ENCODE measurements at places on chromosomes 5 and 9. TPM values are rescaled to one million over a fixed set of nuclear protein-coding genes. Genes with fewer than 3 reads are reported as not detected.

PHPT1 gene
- 52.4 TPM for total RNA-seq

MYMK gene
- not detected for total RNA-seq

SLC46A2 gene
- not detected for total RNA-seq

DNA sequence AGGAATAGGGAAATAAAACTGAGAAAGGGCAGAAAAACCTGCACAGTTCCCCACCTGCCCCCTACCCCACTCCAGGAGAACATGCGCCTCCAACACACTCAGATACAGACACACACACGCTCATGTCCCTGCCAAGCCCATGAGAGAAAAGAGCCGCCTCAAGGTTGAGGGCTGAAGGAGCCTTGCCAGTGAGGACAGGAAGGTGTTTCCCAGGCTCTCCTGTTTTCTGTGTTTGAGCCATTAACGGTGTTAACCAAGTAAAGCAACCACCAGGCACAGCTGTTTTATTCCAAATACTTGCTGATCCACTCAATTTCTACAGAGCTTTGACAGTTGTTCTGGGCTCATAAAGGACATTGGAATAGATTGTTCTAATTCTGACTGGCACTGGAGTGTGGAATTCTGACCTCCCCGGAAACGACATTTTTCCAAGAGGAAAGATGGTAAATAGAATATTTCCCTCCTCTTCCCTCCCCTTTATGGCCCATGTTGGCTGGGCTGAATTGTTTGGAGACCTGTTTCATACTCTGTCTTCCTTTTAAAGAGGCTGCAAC is 238.0 kb downstream of the DMAC1 start:
- no peak for DNase-seq

- DNase-seq = no peak
Observed at GRCh38 chr5:14490309-14490711, 91.3 kb upstream of the OTULINL start.

DNA sequence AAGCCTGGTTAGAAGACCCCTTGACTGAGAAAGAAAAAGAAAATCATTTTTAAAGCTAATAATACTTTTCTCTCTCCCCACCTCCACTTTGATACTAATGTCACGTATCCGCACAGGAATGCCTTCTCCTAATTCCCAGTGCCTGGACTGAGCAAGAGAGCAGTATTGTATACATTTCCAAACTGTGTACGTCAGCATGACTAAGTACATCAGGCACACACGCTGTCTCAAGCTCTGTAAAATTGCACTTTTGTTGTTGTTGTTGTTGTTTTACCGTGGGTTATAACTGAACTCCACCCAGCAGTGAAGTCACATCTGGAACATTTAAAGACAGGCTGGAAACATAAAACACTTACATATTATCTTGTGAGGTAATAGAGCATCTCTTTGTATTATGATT is 407.6 kb downstream of the DNAH5 start:
- no peak for DNase-seq

GRCh38 chr5:120657104-120657503 is 193.0 kb downstream of the PRR16 start:
- no peak for DNase-seq

GRCh38 chr5:61790678-61791077 is 458.6 kb downstream of the ZSWIM6 start:
- DNase-seq = no peak

DNA sequence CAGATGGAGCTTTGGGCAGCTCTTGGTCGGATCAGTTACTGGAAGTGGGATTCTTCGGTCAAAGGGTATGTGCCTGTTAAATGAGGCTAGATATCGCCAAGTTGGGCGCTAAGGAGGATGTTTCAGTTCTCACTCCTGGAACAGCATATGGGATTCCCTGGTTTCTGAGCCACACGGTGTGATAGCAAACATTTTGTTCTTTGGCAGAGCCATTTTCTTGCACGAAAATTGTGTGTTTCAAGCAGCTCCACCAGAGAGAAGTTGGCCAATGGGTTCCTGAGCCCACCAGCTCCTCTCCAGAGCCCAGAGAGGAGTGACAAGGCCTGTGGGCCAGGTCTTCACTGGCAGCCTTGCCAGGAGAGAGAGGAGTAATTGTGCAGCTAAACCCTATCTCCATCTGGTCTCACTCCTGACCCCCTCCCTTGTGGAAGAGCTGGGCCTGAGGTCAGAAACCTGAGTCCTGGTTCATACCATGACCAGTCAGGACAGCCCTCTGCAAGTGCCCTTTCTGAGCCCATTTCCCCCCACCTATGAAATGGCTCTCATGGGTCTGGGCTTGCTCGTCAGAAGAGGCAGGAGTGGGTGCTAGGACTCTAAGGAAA is 10.7 kb upstream of the SLC6A7 start:
- DNase-seq = no peak

- no peak for DNase-seq
Observed at GRCh38 chr5:138719811-138720210, 33.4 kb upstream of the CTNNA1 start.
